Pulmonary artery endothelial cell (primary cell): ENCODE measurements at places on chromosomes 4 and X. TPM values are rescaled to one million over a fixed set of nuclear protein-coding genes. Genes with fewer than 3 reads are reported as not detected.

TKTL1 gene
- not detected in 2 replicates for total RNA-seq

DCX gene
- total RNA-seq: not detected in 2 replicates

CLNK gene
- total RNA-seq: not detected in 2 replicates

ZNF185 gene
- 15.8 and 33.3 TPM in 2 replicates for total RNA-seq

HNRNPH2 gene
- 102 and 106 TPM in 2 replicates for total RNA-seq

MID1 gene
- total RNA-seq: 11.4 and 19.9 TPM in 2 replicates

NXF2 gene
- total RNA-seq: not detected in 2 replicates

CDKL5 gene
- total RNA-seq: 2.0 and 2.5 TPM in 2 replicates

TBC1D8B gene
- 4.7 and 5.3 TPM in 2 replicates for total RNA-seq

HTN1 gene
- total RNA-seq: not detected in 2 replicates

TBC1D9 gene
- total RNA-seq: 61.5 and 75.9 TPM in 2 replicates

LINC00632 gene
- total RNA-seq: 0.46 and 0.59 TPM in 2 replicates

TRO gene
- 1.6 and 7.2 TPM in 2 replicates for total RNA-seq

STAG2 gene
- 87.6 and 112 TPM in 2 replicates for total RNA-seq

F9 gene
- total RNA-seq: not detected in 2 replicates

ODAM gene
- total RNA-seq: not detected in 2 replicates

PLS3 gene
- total RNA-seq: 457 and 701 TPM in 2 replicates

CTAG1B gene
- not detected in 2 replicates for total RNA-seq

SULT1E1 gene
- 34.2 and 267 TPM in 2 replicates for total RNA-seq

SLC9B2 gene
- total RNA-seq: 19.8 and 22.7 TPM in 2 replicates

TCEAL7 gene
- total RNA-seq: 1.9 and 15.7 TPM in 2 replicates

CHRDL1 gene
- total RNA-seq: not detected in 2 replicates

H2AZ1 gene
- 574 and 739 TPM in 2 replicates for total RNA-seq

NDP gene
- 0.73 and 0.78 TPM in 2 replicates for total RNA-seq

RIBC1 gene
- total RNA-seq: 0.26 and 0.32 TPM in 2 replicates

PDGFRA gene
- total RNA-seq: 0.73 and 0.85 TPM in 2 replicates

C1QTNF7 gene
- total RNA-seq: under 0.01 TPM in 1 of 2 replicates, not detected in the other

RHOXF1 gene
- total RNA-seq: not detected in 2 replicates

BEX4 gene
- total RNA-seq: 19.1 and 20.6 TPM in 2 replicates

UGT2A1 gene
- 0.53 and 1.1 TPM in 2 replicates for total RNA-seq

CCNA2 gene
- total RNA-seq: 56.1 and 110 TPM in 2 replicates

JCHAIN gene
- not detected in 2 replicates for total RNA-seq

INTS12 gene
- 18.5 and 19.1 TPM in 2 replicates for total RNA-seq

CT45A2 gene
- total RNA-seq: not detected in 2 replicates

PRR32 gene
- total RNA-seq: not detected in 2 replicates

AR gene
- total RNA-seq: 5.2 and 11.4 TPM in 2 replicates
